ENCODE measurements at places on chromosomes 2 and 18.

- DNase-seq: no peak
These were observed 21.2 kb downstream of the ZSCAN30 start for GRCh38 chr18:35268821-35269220.

- no peak for DNase-seq
These were observed 80.3 kb upstream of the RPE start for GRCh38 chr2:209922116-209922515.

GRCh38 chr18:5457462-5457957 lies 86.3 kb downstream of the EPB41L3 start:
- no peak for DNase-seq

GRCh38 chr2:33607905-33608304 lies 8.8 kb upstream of the FAM98A start:
- DNase-seq: no peak

GRCh38 chr2:53768242-53768542 lies 588 bp downstream of the CHAC2 start:
- no peak for DNase-seq

- DNase-seq: no peak
These were observed 479 bp downstream of the SCN9A start for GRCh38 chr2:166375195-166375735.

GRCh38 chr2:236904389-236905263 lies 181.1 kb upstream of the COPS8 start:
- DNase-seq: no peak

- DNase-seq: no peak
These were observed 46.1 kb upstream of the TMEM87B start for GRCh38 chr2:112008910-112009485.

- DNase-seq: no peak
These were observed 120.5 kb downstream of the GULP1 start for GRCh38 chr2:188412190-188412589.

DNA sequence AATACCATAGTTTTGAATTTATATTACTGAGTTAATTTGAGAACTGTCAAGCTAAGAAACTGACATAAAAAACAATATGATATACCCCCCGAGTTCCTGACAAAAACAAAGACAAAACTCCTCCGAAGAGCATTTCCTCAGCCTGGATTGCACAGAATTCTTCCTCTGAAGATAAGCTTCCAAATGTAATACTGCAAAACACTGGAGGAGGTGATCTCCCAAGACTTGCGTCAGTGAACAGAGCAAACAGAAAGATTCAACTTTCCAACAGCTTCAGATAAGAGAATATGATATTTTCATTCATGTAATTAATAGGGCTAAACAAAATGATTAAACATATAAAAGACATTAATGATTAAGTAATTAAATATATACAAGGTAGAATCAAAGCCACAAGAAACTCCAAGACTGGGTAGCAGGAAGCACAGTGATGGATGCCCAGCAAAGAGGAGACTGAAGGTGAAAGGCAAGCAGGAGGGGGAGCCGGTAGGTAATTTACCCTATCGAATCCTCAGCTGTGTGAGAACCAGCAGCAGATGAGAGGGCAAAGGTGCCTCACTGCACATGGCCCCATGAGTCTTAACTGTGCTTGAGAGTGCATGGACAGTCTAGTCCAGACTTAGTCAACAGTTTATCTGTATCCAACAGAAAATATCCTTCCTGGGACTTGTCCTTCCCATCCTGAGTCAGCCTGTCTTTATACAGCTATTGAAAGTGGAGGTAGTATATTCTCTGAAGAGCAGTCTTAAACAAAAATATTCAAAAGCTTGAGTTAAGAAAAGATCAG lies 18.3 kb upstream of the SERPINB3 start:
- DNase-seq: no peak

DNA sequence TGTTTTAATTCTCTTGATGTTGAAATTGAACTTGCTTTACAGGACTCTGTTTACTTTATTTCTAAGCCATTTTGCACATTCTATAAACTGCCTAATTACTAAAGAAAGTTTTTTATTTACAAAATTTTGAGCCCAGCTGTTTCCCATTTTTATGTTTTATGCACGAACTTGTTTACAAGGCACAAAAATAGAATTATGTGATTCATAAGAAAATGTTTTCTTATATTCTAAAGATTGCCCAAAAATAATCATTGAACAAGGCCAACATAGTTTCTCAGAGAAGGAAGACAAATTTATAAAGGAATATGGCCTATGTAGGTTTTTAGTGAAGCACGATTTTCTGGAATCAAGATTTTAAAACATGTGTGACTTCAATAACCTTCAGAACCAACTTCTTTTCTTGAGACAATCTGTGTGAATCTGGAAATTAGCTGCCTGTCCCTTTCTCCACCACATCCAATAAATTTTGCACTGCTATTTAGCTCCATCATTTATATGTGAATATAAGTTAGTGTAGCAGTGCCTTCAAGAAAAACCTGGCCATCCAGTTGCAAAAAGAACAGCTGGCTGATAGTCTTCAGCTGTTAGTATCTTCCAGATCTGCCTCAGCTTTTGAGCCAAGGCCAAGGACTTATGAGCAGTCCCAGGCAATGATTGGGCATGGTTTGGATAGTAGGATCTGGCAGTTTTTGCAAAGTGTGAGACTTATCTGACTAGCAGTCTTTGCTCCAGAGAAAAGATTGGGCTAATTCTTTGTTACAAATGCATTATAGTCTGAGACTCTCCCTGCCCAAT lies 253.2 kb upstream of the COL3A1 start:
- no peak for DNase-seq

GRCh38 chr2:216388046-216388884 lies 16.0 kb upstream of the MARCHF4 start:
- no peak for DNase-seq

- DNase-seq: no peak
These were observed 13.1 kb downstream of the DSG2 start for GRCh38 chr18:31511098-31511497.

GRCh38 chr2:213763354-213763753 lies 479.1 kb downstream of the SPAG16 start:
- no peak for DNase-seq

DNA sequence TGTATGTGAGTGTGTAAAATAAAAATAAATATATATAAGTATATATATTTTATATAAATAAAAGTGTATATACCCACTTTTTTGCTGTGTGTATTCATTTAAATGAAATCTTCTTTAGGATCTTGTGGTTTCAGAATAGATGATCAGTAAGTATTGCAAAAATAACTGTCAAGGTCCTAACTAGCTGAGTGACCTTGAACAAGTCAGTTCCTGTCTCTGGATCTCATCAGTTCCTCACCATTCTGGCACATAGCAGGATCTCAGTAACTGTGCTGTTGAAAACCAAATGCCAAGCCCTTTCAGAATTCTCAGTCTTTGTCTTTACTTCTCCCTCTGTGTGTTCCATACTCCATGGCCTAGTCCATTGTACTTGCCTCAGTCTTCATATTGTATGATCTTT lies 115.3 kb upstream of the CXCR4 start:
- DNase-seq: no peak

GRCh38 chr2:44940049-44940494 lies 1.4 kb upstream of the SIX3 start:
- no peak for DNase-seq

DNA sequence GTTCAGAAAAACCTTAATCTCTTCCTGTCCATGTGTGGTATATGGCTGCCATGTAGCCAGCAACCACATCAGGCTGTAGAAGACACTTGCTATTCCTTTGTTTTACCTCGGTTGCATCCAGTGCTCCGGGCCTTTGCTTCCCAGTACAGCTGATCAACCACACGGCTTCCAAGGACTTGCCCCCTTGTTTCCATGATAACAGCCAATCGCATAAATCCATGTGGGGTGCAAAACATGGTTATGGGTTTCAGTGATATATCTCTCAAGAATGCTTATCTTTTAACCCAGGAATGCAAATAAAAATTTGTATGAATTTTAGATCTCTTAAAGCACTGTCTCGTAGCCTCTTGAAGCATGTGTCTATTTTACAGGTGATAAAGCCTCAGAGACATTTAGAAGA lies 118.3 kb downstream of the MGAT5 start:
- no peak for DNase-seq

- no peak for DNase-seq
These were observed 46.2 kb upstream of the CCDC141 start for GRCh38 chr2:179096090-179096489.

DNA sequence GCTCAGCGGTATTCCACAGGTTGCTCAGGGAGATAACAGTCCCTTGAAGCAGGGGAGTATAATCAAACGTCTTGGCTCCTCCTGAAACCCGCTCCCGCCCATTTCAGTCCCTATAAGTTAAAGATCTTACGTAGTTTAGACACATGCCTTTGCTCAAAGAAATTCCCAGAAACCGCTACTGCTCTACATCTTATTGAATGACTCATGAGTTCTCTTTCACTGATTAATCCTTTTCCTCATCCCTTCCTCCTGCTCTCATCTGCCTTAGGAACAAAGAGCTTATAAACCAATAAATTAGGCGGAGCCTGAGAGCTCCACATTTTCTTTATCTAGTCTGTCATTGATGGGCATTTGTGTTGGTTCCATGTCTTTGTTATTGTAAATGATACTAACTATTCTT lies 4.2 kb upstream of the SERPINB4 start:
- no peak for DNase-seq

DNA sequence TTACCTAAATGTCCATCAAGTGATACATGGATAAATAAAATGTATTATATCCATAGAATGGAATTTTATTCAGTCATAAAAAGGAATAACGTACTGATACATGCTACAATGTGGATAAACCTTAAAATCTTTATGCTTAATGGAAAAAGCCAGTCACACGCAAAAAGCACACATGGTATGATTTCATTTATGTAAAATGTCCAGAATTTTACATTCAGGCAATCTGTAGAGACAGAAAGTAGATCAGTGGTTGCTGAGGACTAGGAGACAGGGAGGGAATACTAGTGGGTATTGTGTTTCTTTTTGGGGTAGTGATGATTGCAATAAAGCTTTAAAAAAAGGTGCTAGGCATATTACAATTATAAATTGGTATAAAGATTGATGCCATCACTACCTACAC lies 30.7 kb upstream of the CD302 start:
- DNase-seq: no peak

GRCh38 chr18:79457239-79457638 lies 61.5 kb downstream of the NFATC1 start:
- no peak for DNase-seq

DNA sequence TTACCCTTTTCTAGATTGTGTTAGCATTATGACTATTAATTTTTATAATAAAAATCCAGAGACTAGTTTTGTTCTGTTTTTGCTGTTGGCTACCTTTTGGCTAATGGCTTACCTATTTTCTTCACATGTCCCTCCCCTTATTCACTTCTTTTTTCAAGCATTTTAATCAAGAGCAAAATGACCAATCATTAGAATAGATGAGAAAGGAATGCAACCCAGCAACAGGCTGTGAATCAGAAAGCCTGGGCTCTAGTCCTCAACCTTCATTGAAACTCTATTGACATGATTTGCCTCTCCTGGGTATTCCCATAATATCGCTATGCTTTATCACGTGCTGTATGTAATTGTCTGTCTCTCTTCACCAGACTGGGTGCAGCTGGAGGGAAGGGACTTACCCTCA lies 370.1 kb downstream of the IRS1 start:
- no peak for DNase-seq

- peak; percentile 57 for DNase-seq
These were observed 155.0 kb downstream of the ARHGAP15 start for GRCh38 chr2:143284087-143284675.

DNA sequence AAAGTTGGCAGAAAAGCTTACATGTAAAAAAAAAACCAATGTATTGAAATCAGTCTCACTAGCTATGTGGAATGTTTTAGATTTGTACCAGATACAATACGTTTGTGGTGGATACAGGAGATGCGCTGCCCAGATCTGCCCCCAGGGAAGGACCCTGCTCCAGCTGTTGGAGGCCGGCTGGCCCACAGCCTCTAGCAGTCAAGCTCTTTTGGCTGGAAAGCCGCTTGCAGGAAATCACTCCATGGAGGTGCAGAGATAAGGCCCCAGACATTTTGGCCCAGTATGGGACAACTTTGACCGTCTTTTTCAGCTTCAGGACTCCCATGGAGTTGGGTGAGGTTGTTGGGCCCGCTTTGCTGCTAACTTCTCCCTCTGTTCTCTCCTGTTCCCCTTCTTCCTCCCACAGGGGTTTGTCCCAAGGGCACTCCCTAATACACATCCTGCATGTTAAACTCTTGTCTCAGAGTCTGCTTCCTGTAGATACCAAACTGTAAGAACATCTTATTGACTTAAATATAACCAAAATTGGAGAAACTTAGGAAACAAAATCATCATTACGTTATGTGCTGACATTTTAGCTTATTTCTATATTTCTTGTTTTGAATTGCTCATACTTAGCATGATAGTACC lies 1.7 kb upstream of the QPCT start:
- no peak for DNase-seq

DNA sequence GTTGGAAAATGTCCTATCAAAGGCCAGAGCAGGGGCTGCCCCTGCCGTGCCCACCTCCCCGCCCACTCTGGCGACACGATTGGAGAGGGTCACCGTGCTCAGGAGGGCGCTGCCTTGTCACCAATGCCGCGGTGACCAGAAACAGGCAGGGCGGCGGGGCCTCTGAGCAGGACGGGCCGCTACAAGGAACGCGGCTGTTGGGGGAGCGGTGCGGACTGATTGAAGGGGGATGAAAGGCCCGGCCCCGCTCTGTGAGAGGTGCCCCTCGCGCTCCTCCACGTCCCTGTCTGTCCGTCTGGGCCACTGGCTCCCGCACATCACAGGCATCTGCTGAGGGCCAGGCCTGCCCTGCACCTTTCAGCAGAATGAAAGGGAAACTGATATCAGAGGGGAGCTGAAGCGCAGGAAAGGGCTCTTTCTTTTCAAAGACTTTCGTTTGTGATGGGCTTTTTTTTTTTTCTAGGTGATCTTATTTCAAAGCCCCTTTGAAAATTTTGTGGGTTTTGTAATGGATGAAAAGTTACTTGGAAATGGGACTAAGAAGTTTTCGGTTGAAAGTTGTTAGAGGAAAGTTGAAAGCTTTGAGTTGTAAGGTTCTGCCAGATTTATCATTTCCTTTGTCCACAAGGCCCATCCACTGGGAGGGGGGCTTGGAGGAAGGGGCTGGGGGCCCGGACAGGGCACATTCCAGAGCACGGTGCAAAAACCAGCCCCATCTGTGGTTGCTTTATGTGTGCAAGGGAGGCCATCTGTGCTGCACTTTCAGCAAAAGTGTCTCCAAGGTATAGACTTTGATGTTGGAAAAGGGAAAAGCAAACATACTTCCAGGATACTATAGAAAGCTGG lies 244.2 kb downstream of the KLHL29 start:
- no peak for DNase-seq

DNA sequence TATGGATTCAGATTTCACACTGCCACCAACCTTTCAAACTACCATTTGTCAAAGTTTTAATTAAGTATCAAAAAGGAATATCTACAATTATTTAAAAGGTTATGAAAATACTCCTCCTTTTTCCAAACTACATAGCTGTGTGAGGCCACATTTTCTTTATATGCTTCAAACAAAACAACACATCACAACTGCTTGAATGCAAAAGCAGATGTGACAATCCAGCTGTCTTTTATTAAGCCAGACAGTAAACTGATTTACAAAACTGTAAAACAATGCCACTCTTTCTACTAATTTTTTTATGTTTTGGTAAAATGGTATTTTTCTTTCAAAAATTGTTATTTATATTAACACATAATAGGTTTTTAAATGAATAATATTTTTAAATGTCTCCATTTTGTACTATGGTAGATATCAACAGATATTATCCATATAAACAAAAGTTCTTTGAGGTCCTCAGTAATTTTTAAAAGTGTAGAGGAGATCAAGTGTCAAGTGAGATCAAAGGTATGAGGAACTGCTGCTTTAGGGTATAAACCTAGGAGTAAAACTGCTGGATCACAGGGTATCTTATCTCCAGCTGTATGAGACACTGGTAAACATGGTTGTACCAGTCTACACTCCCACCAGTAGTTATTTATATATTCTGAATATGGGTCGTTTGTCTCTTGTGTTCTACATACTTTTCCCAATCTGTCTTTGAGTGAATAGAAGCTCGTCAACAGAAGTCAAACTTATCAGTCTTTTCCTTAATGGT lies 68.8 kb upstream of the SERTAD2 start:
- DNase-seq: no peak
